Calu3 (cell line): ENCODE measurements at places on chromosomes 12 and 14.

- peaks cover 14% of the 10 kb centered on the region for H3K4me1 ChIP-seq
- no peaks in the 10 kb centered on the region for H3K27me3 ChIP-seq
- no peak overlapping the region for H3K4me3 ChIP-seq
- H3K27ac ChIP-seq: peak overlapping the region; percentile 1
- no peaks in the 10 kb centered on the region for H3K36me3 ChIP-seq
These were observed 33.9 kb downstream of the BHLHE41 start for GRCh38 chr12:26090836-26091510.

DNA sequence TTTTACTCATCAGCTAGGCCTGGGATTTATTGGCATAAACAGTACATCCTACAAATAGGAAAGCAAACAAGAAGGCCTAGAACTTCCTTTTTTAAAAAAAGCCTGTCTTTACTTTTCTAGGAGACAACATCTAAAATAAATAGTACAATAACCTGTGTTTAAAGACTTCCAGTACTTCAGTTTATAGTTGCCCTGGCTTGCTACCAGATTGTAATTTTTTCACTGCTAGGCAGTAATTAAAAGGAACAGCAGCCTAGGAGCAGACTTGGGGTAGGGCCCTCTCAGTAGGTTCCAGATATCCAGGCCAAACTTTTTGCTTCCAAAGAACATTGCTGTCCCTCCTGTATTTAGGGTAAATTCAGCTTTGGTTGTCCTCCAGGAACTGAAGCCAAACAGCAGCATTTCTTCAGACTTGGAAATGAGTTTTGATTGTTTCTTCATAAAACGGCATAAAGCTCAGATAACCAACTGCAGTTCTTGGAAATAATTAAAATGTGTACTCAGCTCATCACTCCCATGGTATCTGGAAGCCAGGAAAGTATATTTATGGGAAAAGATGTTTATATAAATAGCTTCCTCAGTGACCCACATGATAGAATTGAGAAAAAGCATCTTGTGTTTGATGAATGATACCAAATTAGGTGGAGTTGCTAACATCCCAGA is 61.7 kb downstream of the PPP1R36 start:
- H3K27ac ChIP-seq: no peak overlapping the region
- DNase-seq: no peak
- H3K36me3 ChIP-seq: no peaks in the 10 kb centered on the region
- H3K4me3 ChIP-seq: no peak overlapping the region

GRCh38 chr14:23021889-23022442 is 12.0 kb upstream of the C14orf93 start:
- no peak overlapping the region for H3K4me3 ChIP-seq
- DNase-seq: no peak
- no peak overlapping the region for H3K27ac ChIP-seq
- H3K4me1 ChIP-seq: no peaks in the 10 kb centered on the region
- no peaks in the 10 kb centered on the region for H3K27me3 ChIP-seq

GRCh38 chr14:68644101-68644500 is 148.8 kb downstream of the ZFP36L1 start:
- no peaks in the 10 kb centered on the region for H3K4me1 ChIP-seq
- no peak for DNase-seq
- H3K36me3 ChIP-seq: no peaks in the 10 kb centered on the region
- no peaks in the 10 kb centered on the region for H3K27me3 ChIP-seq

- H3K36me3 ChIP-seq: peaks cover 36% of the 10 kb centered on the region
- no peak overlapping the region for H3K27ac ChIP-seq
- H3K4me3 ChIP-seq: peak overlapping the region; percentile 85
These were observed 2.9 kb downstream of the RND1 start for GRCh38 chr12:48862760-48863159.

GRCh38 chr14:54480830-54481562 is 7.8 kb downstream of the GMFB start:
- H3K4me3 ChIP-seq: no peak overlapping the region
- H3K4me1 ChIP-seq: peaks cover 37% of the 10 kb centered on the region
- H3K27ac ChIP-seq: no peak overlapping the region

- no peaks in the 10 kb centered on the region for H3K27me3 ChIP-seq
- no peak overlapping the region for H3K27ac ChIP-seq
- H3K4me1 ChIP-seq: no peaks in the 10 kb centered on the region
- no peaks in the 10 kb centered on the region for H3K36me3 ChIP-seq
- DNase-seq: no peak
These were observed 769.3 kb upstream of the FLRT2 start for GRCh38 chr14:84760489-84761126.

- no peak overlapping the region for H3K4me3 ChIP-seq
- H3K4me1 ChIP-seq: no peaks in the 10 kb centered on the region
- H3K27me3 ChIP-seq: no peaks in the 10 kb centered on the region
- no peak overlapping the region for H3K27ac ChIP-seq
- DNase-seq: no peak
- no peaks in the 10 kb centered on the region for H3K36me3 ChIP-seq
These were observed 56.2 kb downstream of the TSPAN9 start for GRCh38 chr12:3133405-3133783.

DNA sequence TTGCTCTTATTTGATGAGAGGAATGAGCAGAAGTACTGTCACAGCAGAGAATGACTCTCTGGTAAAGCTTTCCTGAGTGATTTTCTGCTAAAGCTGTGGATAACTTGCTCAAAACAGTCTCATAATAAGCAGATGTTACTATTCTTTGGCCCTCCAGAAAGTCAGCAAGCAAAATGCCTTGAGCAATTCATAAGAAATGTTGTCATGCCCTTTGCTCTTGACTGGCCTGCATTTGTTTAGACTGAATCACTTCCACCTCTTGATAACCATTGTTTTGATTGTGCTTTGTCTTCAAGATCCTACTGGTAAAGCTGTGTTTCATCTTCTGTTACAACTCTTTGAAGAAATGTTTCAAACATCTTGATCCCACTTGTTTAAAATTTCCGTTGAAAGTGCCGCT is 457.9 kb upstream of the FOXG1 start:
- peaks cover 23% of the 10 kb centered on the region for H3K4me1 ChIP-seq
- peak; percentile 7 for DNase-seq
- no peak overlapping the region for H3K4me3 ChIP-seq
- no peaks in the 10 kb centered on the region for H3K27me3 ChIP-seq

- H3K4me1 ChIP-seq: no peaks in the 10 kb centered on the region
- no peak for DNase-seq
- no peak overlapping the region for H3K4me3 ChIP-seq
- no peak overlapping the region for H3K27ac ChIP-seq
These were observed 456.8 kb downstream of the MED13L start for GRCh38 chr12:115820656-115821055.

GRCh38 chr14:99454246-99454645 is 26.4 kb downstream of the SETD3 start:
- no peaks in the 10 kb centered on the region for H3K4me1 ChIP-seq
- no peak overlapping the region for H3K4me3 ChIP-seq
- DNase-seq: no peak
- no peak overlapping the region for H3K27ac ChIP-seq
- H3K36me3 ChIP-seq: no peaks in the 10 kb centered on the region

GRCh38 chr12:85948340-85948739 is 74.2 kb downstream of the NTS start:
- no peak overlapping the region for H3K27ac ChIP-seq
- no peak for DNase-seq
- no peaks in the 10 kb centered on the region for H3K27me3 ChIP-seq
- no peaks in the 10 kb centered on the region for H3K4me1 ChIP-seq
- H3K36me3 ChIP-seq: no peaks in the 10 kb centered on the region

DNA sequence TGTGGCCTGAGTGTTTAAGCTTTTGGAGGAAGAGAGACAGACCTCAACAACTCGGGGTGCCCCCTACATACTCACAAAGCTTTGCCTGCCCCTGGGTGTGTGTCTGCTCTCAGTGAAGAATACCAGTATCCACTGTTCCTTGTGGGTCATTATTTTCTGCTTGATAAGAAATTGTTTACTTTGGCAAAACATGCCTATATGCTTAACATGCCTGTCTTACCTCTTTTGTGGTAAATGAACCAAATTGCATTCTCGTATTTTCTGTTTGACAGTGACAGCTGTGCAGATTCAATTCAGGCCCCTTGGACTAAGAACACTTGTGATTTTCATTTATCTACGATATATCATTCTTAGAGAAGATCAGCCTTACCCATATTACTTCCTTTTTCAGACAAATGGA is 50.6 kb upstream of the REP15 start:
- H3K27me3 ChIP-seq: no peaks in the 10 kb centered on the region
- no peak for DNase-seq
- H3K4me3 ChIP-seq: no peak overlapping the region
- H3K36me3 ChIP-seq: no peaks in the 10 kb centered on the region
- H3K27ac ChIP-seq: no peak overlapping the region
- no peaks in the 10 kb centered on the region for H3K4me1 ChIP-seq

DNA sequence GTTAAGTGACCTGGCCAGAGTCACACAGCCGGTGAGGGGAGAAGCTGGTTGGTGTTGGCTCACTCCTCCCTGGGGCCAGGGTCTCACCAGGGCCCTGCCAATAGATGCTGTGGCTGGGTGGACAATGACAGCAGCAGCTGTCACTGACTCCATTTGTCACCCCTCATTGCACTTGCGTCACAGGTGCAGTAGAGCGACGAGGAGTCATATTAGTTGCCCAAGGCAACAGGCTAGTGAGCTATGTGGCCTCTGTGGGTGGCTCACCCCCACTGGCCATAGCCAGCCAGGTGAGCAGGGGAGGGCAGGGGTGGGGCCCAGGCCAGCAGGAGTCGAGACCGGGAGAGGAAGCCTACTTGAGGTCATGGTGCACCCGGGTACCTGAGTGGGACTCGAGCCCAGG is 9.7 kb downstream of the SLC25A47 start:
- H3K4me1 ChIP-seq: no peaks in the 10 kb centered on the region
- no peak overlapping the region for H3K27ac ChIP-seq
- H3K36me3 ChIP-seq: peaks cover 58% of the 10 kb centered on the region
- H3K27me3 ChIP-seq: no peaks in the 10 kb centered on the region
- H3K4me3 ChIP-seq: no peak overlapping the region

DNA sequence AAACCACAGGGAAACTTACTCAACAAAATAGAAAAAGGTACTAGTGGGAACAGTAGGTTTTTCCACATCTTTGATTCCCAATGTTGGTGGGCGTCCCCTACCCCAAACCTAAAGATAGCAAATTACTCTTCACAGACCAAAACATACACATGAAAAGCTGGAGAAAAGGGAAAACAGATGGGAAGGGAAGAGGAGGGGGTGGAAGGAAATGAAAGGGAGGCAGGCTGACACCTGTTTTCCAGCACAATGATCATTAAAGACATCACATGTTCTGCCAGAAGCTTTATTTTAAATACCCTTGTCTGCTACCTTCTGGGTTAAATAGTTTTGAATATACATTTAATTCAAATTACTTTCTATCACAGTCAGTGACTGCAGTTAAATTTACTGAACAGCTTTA is 1617.9 kb upstream of the SEL1L start:
- no peaks in the 10 kb centered on the region for H3K4me1 ChIP-seq
- H3K27ac ChIP-seq: no peak overlapping the region
- no peaks in the 10 kb centered on the region for H3K36me3 ChIP-seq
- no peak for DNase-seq
- no peaks in the 10 kb centered on the region for H3K27me3 ChIP-seq

- H3K27me3 ChIP-seq: no peaks in the 10 kb centered on the region
- no peak overlapping the region for H3K4me3 ChIP-seq
- no peak overlapping the region for H3K27ac ChIP-seq
- no peak for DNase-seq
- H3K4me1 ChIP-seq: no peaks in the 10 kb centered on the region
- no peaks in the 10 kb centered on the region for H3K36me3 ChIP-seq
These were observed 57.6 kb upstream of the STRN3 start for GRCh38 chr14:31083781-31084180.

DNA sequence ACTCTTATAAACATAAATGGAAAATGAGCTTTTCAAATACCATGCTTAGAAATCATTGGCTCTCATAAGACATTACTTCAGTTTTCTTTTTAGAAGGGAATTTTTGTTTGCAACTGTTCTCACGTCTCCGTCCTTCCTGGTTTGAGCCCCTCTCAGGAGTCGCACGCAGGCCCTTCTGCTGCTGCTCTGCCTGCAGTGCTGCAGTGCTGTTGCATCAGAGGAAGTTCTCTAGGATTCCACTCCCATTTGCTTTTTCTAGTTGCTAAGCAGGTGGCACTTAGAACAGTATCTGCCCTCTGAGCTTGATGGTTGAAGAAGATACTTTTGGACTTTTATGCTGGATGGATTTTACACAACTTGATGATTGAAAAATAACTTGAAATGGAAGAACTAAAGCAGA is 70.8 kb downstream of the SCN8A start:
- H3K4me3 ChIP-seq: no peak overlapping the region
- H3K27ac ChIP-seq: no peak overlapping the region
- no peaks in the 10 kb centered on the region for H3K36me3 ChIP-seq
- H3K4me1 ChIP-seq: no peaks in the 10 kb centered on the region

DNA sequence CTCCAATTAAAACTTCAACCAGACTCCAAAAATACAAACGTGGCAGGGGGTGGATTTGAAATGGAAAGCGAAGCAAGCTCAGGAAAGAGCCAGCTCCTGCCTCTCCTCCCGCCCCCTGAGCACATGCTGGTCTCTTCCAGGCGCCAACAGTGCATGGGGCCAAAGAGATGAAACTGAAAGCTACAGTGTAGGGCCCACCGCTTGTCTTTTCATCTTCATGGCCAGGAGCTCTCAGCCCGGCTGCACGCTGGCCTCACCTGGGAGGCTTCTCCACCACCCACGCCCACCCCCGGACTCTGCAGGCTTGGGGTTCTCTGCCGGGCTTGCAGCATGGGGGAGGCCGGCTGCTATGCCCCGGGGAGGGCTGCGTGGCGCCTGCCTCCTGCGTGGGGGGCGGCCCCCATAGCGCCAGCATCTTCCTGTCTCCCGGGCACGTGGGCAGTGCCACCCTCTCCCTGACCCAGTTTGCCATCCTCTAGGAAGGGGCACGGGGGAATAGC is 2.0 kb downstream of the RIMBP2 start:
- H3K4me3 ChIP-seq: no peak overlapping the region
- H3K27ac ChIP-seq: no peak overlapping the region

DNA sequence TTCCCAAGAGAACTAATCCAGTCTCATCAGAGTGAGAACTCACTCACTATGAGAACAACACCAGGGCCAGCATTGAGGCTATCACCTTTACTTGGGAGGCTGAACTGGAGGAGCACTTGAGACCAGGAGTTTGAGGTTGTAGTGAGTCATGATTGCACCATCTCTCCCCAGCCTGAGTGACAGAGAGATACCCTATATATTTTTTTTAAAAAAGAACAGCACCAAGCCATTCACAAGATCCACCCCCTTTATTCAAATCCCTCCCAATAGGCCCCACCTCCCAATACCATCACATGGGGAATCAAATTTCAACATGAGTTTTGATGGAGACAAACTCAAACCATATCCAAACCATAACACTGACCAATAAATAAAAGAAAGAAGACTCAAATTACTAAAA is 3.7 kb upstream of the TMX1 start:
- no peak overlapping the region for H3K27ac ChIP-seq
- no peaks in the 10 kb centered on the region for H3K36me3 ChIP-seq
- no peak for DNase-seq
- H3K4me3 ChIP-seq: no peak overlapping the region

DNA sequence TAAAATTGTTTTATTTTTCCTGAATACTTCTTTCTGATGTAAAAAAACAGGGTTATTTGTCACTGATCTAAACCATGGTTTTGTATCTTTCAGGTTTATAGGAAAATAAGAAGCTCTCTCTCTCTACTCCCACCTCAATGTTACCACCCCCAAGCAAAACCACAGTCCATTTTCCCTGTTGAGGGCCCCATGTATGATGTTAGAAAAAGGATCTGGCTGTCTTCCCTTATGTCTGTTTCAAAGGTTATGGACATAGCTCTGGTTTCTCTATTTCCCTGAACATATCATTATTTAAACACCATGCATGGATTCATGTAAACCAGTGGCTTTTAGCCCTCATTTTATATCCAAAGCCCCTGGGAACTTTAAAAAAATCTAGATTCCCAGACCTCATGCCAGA is 649.0 kb upstream of the TBX3 start:
- DNase-seq: no peak
- H3K36me3 ChIP-seq: no peaks in the 10 kb centered on the region
- H3K27me3 ChIP-seq: no peaks in the 10 kb centered on the region
- H3K4me1 ChIP-seq: no peaks in the 10 kb centered on the region
- no peak overlapping the region for H3K27ac ChIP-seq
- no peak overlapping the region for H3K4me3 ChIP-seq
